ENCODE measurements at places on chromosomes 12 and 14.

- no peak for DNase-seq
Measured at GRCh38 chr12:21539797-21540196, 13.7 kb downstream of the SPX start.

GRCh38 chr12:80154261-80154660, 54.9 kb downstream of the OTOGL start:
- DNase-seq: no peak

- DNase-seq: no peak
Measured at GRCh38 chr12:92075425-92075914, 70.2 kb downstream of the BTG1 start.

- DNase-seq: no peak
Measured at GRCh38 chr14:89440986-89441909, 24.2 kb upstream of the FOXN3 start.

DNA sequence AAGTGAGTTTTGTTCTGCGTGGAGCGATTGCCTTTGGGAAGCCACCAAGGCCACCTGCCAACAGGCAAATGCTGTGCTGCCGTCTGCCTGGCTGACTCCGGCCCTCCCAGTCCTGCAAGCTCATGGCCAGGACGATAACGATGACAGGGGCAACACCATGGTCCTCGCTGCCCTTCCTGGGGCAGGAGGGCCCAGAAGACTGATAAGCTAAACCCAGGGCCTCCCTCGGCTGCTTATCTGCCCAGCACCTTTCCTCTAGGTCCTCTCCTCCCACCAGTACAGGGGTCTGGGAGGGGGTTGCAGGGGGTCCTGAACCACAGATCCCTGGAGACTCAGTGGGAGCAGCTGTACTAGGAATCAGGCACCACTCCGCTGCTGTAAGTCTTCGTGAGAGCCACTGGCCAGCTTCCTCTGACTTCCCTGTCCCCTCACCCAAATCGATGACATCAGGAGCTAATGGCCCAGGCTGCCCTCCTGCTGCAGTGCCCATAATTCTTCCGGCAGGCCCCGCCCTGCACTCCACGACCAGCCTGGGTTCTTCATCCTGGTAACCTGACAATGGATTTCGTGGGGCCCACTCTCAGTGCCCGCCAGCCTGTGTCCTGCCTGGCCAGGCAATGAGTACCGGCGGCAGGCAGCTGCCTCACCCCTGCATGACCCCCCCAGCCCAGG, 5.1 kb downstream of the ANKRD9 start:
- peak; percentile 56 for DNase-seq

DNA sequence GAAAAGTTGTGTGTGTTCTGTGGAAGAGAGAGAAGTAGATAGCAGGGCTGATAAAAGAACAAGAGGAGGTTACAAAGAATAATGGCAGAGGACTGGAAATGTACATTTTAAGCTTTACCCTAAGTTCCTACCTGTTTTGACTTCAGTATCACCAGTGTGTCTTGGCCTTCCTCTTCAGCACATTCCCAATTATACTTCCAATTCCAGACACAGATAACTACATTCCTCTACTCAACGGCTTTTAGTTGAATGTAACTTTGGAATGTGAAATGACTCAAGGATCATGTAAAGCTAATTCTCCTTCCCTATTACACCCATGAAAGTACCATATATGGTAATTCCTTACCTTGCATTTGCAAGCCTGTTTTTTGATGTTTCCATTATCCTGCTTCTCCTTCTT, 5.0 kb downstream of the MGST1 start:
- no peak for DNase-seq

All from nephron progenitor cell (in vitro differentiated cells).